Activated T-helper 1 cell treated with anti-CD3 and anti-CD28 coated beads, Interleukin-12 subunit alpha, Interleukin-12 subunit beta, Interleukin-2, Interleukin-4 antibody, amounts not matched to agents 30 ng/mL and 10 ng/mL and 1 ng/mL, durations not matched to agents 14 hours and 24 hours and 36 hours (primary cell): ENCODE measurements at places on chromosomes 16 and 17.
A peak's percentile ranks its signal among the peaks of the same experiment; 100 is the strongest.

DNA sequence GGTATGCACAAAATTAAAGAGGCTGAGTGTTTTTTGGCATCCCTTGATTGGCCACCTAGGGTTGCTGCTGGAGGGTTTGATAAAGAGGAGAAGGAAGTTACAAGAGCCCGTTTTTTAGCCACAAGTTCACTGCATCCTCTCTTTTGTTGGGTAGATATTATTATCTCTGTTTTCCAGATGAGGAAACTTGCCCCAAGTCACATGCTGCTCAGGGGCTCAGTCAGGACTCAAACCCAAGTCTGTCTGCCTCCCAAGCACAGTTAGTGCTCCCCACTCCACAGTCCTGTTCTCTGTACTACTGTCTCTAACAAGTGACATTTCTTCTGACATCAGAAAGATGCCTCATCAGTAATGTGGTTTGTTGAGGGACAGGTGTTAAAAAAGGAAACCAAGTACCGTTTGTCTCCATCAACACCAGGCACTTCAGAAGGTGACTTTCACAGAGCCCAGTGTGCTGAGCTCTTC is 1.4 kb downstream of the NT5M start:
- DNase-seq: peak; percentile 24

GRCh38 chr16:58417600-58417999 is 25.3 kb downstream of the GINS3 start:
- DNase-seq: no peak

- no peak for DNase-seq
Measured at GRCh38 chr17:64355536-64356303, 34.9 kb downstream of the PECAM1 start.

GRCh38 chr16:3145151-3145550 is 10.3 kb downstream of the ZNF213 start:
- no peak for DNase-seq

DNA sequence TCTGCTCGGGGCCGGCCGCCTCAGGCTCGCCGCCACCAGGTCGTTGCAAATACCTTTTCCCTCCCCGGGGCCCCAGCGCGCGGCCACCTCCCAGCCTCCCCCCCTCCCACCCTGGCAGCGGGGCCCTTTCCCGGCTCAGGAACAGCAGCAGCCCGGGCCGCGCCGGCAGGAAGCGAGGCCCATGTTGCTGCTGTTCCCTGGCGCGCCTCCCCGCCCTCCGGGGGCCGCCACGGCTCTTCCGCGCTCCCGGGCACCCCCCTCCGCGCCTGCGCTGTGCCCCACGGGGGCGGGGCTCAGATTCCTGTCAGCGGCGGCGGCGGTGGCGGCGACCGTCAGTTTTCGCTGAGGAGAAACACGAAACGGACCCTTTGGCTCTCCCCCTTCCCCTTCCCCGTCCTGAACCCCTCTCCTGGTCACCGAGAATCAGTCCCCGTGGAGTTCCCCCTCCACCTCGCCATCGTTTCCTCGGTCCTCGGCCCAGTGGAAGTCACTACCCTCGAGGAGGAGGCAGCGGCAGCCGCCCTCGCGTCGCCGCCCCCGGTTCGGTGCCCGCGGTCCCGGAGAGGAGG is at the start of gene NFAT5:
NFAT5 (plus strand) TSS at position 296 of the 569 bp plus-strand sequence. CDS start 336 bp downstream, outside the sequence.
- DNase-seq: peak; percentile 90

DNA sequence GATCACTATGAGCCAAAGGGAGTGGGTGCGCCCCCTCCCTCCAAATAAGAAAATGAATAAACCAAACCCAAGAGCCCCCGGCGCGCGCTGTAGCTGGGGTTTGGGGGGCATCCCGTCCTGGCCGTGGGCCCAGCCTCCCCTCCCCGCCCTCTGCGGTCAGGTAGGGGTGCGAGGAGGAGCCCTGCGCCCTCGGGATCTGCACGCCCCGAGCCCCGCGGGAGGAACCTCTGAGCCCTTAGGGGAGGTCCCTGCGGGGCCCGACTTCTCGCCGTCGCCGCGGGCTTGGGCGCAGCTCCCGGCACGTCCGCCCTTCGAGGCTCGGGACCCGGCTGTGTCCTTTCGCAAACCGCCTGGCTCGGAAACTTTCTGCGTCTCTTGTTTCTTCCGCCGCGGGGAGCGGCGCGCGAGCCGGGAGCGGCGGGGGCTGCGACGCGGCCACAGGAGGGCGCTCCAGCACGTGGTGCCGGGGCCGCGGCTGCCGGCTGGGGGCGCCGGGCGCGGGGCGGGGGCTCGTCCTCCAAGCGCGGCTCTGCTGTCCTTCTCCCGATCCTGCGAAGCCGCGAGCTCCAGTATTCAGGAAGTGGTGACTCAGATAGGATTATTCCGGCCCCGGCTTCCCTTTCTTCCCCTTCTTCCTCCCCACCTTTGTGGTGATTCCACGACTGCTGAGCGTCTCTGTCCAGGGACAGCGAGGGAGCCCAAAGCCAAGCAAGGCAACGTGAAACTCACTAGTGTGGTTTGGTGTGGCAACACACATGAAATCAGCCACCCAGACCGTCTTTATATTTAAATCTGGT is 1.6 kb downstream of the PITPNC1 start:
- peak; percentile 77 for DNase-seq

GRCh38 chr17:6429266-6429665 is 5.7 kb downstream of the AIPL1 start:
- no peak for DNase-seq

GRCh38 chr16:88558457-88559442 is 11.5 kb upstream of the ZC3H18 start:
- no peak for DNase-seq

GRCh38 chr16:70591615-70592014 is 54.7 kb upstream of the IL34 start:
- DNase-seq: no peak

- no peak for DNase-seq
Measured at GRCh38 chr16:56669005-56669839, at the start of gene MT1H. TSS of gene MT1H (plus strand) at chr16:56669814. CDS start at chr16:56669885, 71 bp downstream.

GRCh38 chr17:77444984-77445759 is 304.4 kb downstream of the SEC14L1 start:
- DNase-seq: peak; percentile 80

DNA sequence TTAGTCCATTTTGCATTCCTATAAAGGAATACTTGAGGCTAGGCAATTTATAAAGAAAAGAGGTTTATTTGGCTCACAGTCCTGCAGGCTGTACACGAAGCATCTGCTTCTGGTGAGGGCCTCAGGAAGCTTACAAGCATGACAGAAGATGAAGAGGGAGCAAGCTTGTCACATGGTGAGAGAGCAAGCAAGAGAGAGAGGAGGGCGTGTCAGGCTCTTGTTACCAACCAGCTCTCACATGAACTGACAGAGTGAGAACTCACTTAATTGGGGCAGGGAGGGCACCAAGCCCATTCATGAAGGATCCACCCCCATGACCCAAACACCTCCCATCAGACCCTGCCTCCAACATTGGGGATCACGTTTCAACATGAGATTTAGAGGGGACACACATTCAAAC is 1.6 kb downstream of the CHCT1 start:
- DNase-seq: no peak

DNA sequence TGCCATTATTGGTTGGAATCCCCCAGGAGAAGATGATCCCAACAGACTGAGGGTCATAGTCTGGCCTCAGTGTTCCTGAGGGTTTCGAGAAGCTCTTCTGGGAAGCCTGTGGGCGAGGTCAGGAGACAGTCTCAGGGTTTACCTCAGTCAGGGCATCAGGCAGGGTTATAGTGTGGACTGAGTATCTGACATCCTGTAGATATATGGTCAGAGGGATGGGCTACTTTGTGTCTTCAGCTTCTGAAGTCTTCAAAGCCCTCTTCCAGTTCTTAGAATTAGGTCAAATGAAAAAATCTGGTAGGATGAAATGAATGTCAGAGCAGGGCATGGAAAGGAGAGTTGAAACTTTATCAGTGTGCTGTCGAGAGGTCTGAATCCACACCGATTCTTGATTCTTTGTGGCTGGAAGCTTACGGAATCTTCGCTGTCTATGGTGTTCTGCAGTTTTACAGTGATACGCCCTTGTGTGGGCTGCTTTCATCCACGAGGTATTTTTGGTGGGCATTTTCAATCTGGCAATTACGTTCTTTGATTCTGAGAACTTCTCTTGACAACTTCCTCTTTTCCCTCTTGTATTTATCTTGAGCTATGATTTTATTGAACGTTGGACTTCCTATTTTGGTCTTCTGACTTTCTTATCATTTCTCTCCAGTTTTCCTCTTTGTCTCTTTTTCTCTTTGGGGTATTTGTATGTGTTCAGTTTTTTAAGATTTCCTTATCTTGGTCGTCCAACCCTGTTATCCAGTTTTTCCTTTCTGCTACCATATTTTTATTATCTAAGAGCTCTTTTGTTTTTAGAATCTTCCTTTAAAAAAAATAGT is 30.4 kb downstream of the BPTF start:
- no peak for DNase-seq

- DNase-seq: no peak
Measured at GRCh38 chr17:28319598-28319935, 567 bp downstream of the TMEM97 start.

- DNase-seq: no peak
Measured at GRCh38 chr17:66535611-66536010, 233.2 kb downstream of the PRKCA start.

GRCh38 chr17:586920-587685 is 127.5 kb downstream of the VPS53 start:
- no peak for DNase-seq

DNA sequence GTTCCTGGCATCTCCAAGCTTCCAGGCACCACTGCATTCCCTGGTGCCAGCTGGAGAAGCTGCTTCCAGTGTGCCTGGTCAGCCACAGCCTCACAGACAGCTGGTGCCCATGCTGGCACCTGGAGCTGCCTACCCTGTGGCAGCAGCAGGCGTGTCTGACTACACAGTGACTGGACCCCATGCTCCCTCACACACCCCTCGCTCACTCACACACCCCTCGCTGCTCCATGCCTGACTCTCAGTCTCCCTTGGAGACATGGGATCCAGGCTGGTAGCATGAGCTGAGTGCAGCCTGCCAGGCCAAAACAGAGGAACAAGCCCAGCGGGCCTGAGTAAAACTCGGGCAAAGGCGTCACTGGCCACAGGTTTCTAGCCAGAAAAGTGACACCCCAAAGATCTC is 59.1 kb upstream of the SMIM36 start:
- DNase-seq: no peak

DNA sequence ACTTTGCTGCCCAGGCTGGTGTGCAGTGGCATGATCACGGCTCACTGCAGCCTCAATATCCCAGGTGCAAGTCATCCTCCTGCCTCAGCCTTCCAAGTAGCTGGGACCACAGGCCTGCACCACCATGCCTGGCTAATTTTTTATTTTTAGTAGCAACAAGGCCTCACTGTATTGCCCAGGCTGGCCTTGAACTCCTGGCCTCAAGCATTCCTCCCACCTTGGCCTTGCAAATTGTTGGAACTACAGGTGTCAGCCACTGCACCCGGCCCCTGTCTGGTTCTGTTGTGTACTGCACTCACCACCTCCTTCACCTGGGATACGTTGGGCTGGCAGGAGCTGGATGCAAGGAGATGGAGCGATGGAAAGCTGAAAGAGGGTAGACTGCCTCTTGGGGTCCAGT is 8.5 kb downstream of the PLA2G15 start:
- DNase-seq: no peak

DNA sequence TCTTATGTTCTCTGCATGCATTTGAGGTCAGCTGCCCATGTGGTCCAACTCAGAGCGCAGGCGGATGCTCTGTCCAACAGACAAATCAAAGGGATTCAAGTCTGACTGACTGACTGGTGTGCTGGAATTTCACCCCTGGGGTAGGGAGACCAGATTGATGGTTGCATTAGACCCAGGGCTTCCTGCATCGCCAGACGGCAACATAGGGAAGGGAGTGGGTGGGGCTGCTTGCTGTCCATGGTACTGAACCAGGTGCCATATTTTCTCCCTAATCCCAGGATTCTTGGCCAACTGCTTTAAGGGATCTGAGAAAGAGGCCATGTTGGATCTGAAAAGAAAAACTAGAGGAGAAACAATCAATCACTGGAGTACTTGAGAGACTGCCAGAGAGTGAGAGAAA is 332.0 kb downstream of the XYLT1 start:
- no peak for DNase-seq

GRCh38 chr17:73956595-73957465 is 246.6 kb upstream of the RPL38 start:
- peak; percentile 6 for DNase-seq

- DNase-seq: no peak
Measured at GRCh38 chr16:75710344-75710743, 9.1 kb upstream of the DUXB start.

DNA sequence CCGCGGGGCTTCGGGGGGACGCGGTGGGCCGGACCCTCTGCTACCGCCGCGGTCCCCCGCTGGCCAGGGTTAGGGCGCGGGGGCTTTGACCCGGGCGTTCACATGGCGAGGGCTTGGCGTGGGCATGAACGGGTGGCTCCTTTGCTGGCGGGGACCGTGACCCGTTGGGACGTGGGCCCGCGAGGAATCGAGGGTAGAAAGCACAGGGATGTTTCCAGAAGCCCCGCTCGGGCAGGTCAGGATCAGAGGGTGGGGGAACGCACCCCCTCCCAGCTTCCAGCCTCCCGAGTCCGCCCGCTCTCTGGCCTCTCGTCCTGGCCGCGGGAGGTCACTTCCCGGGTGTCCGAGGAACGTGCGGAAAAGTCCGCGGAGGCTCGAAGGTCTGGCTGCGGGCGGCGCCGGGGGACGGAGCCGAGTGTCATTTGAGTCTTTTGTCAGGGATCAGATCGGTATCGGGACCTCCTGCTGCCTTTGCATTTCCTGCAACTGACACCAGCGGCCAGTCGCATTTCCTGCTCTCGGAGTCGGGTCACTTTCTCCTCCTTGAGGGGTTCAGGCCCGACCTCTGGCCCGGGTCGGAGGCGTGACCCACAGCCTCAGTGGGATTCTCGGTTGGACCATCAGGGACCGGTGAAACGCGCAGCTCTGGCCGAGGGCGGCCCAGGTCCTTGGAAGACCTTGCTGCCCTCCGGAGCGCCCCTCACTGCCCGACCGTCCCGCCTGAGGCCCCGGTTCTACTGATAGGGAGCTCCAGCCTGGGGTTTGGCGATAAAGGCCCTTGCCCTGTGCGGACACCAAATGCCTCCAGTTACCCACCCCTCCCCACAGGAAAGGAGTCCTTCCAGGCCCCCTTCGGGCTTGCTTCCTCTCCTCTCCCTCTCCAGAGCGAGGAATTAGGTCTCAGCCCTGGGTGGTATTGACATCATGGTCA is 702 bp upstream of the WNT3 start:
- DNase-seq: no peak

GRCh38 chr17:81518785-81519283 is 6.2 kb upstream of the ACTG1 start:
- DNase-seq: no peak

DNA sequence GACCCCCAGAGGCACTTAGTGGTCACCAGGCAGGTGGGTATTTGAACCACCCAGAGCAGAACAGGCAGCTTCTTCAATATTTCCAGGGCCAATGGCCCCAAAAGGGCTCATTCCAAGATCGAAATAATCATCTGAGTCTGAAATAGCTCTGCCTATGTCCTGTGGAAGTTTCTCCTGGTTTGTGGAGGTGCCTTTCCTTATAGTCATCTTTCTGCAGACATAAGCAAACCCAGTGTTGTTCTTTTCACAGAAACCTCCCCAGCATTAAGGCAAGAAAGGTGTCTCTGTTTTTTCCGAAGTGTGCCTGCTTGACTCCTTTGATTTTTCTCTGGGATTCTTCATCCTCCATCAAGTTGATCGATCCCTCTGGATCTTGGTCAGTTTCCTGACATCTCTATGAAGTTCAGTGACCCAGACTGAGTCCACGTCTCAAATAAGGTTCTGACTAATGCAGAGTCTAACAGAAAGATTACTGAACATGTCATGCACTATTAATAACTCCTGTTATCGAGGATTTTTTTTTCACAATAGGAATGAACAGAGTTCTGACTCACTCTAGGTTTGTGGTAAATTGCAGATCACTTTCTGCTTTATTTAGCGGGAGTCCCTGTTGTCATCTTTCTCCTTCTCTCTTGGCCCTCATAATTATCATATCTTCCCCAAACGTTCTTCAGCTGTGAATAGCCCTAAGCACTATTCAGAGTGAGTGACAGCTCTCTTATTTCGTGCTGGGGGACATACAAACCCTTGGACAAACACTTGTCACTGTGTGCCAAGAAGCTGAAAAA is 1.5 kb downstream of the LRRC3C start:
- DNase-seq: no peak
